ENCODE measurements at places on chromosomes 2 and 18. TPM values are rescaled to one million over a fixed set of nuclear protein-coding genes. Genes with fewer than 3 reads are reported as not detected.

The GALR1 gene
- total RNA-seq = not detected

The MYL1 gene
- total RNA-seq = not detected

The PIEZO2 gene
- 142 TPM for total RNA-seq

The TUBB8B gene
- not detected for total RNA-seq

The CRYBA2 gene
- total RNA-seq = not detected

The SCYGR4 gene
- not detected for total RNA-seq

The SNORC gene
- total RNA-seq = 2.2 TPM

GRCh38 chr2:197294260-197294659, 16.3 kb downstream of the ANKRD44 start:
- no peak for DNase-seq
- no peak overlapping the region for H3K4me3 ChIP-seq
- no peaks in the 10 kb centered on the region for H3K27me3 ChIP-seq
- H3K27ac ChIP-seq = no peak overlapping the region

DNA sequence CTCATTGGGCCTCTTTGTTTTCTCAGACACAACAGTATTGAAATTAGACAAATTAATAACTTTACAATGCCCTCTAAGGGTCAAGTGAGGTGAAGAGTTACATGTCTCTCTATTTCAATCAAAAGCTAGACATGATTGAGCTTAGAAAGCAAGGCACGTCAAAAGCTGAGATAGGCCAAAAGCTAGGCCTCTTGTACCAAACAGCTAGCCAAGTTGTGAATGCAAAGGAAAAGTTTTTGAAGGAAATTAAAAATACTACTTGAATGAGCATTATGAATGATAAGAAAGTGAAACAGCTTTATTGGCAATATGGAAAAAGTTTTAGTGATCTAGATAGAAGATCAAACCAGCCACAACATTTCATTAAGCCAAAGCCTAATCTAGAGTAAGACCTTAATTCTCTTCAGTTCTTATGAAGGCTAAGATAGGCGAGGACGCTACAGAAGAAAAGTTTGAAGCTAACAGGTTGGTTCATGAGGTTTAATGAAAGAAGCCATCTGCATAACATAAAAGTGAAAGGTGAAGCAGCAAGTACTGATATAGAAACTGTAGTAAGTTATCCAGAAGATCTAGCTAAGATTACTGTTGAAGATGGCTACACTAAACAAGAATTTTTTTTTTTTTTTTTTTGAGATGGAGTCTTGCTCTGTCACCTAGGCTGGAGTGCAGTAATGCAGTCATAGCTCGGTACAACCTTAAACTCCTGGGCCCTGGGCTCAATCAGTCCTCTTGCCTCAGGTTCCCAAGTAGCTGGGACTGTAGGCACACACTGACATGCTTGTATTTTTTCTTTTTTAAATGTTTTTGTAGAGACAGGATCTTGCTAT, 65.5 kb downstream of the FAM117B start:
- peaks cover 6% of the 10 kb centered on the region for H3K36me3 ChIP-seq
- no peak overlapping the region for H3K4me3 ChIP-seq
- no peak overlapping the region for H3K27ac ChIP-seq
- peaks cover 4% of the 10 kb centered on the region for H3K4me1 ChIP-seq
- no peak for DNase-seq
- no peaks in the 10 kb centered on the region for H3K27me3 ChIP-seq

DNA sequence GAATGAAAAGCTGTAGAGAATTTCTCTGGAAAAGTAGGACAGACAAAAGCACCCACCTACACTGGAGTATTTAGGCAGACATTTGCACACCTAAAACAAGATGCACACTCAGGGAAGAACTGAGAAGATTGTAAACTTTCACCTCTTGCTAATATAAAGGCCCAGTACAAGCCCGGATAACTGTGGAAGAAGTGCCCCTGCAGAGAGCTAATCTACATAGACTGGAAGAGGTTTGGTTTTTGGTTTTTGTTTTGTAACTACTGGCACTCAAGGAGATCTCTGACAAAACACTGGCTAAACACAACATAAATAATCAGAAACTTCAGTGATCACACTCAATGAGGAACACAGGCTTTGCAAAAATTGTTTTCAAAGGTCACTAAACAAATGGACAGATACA, 782.2 kb upstream of the SLC8A1 start:
- H3K4me3 ChIP-seq = no peak overlapping the region
- DNase-seq = no peak
- no peaks in the 10 kb centered on the region for H3K4me1 ChIP-seq

- no peak for DNase-seq
- peaks cover 8% of the 10 kb centered on the region for H3K27me3 ChIP-seq
- H3K4me1 ChIP-seq = peaks cover 10% of the 10 kb centered on the region
- H3K36me3 ChIP-seq = no peaks in the 10 kb centered on the region
- H3K27ac ChIP-seq = no peak overlapping the region
These were observed 291.9 kb downstream of the ALK start for GRCh38 chr2:29629495-29629894.

- H3K36me3 ChIP-seq = peaks cover 7% of the 10 kb centered on the region
- no peak overlapping the region for H3K4me3 ChIP-seq
- peaks cover 48% of the 10 kb centered on the region for H3K4me1 ChIP-seq
- DNase-seq = no peak
These were observed 11.9 kb downstream of the ANXA4 start for GRCh38 chr2:69753659-69754363.

- H3K27me3 ChIP-seq = peaks cover 8% of the 10 kb centered on the region
- no peak overlapping the region for H3K4me3 ChIP-seq
- no peak for DNase-seq
- no peaks in the 10 kb centered on the region for H3K36me3 ChIP-seq
- no peaks in the 10 kb centered on the region for H3K4me1 ChIP-seq
These were observed 400.6 kb downstream of the THSD7B start for GRCh38 chr2:137165968-137166367.

DNA sequence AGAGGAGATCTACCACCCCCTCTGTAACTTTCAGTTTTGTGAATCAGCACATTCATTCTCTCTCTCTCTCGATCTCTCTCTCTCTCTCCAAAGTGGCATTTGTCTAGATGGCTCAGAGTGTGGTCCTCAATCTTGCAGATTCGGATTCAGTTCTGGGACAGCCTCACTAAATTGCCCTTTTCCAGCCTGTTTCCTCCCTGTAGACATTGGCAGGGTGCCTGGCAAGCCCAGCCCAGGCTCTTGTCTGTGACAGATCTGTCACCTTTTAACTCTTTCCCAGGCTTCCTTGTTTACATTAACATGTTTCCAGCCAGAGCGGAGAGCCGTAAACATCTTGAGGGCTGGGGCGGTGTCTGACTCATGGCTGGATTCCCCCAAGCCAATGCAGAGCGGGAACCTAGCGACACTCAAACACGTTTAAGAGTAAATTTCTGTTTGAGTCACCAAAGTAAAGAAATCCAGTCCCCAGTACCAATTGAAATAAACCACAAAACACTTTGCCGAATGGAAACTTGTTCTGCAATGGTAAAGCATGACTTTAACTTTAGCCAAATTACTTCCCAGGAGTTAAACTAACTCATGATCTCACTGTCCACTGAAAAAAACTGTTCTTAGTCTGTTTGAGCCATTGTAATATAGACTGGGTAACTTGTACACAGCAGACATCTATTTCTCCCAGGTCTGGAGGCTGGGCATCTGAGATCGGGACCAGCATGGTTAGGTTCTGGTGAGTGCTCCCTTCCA, 6.6 kb upstream of the CYP27C1 start:
- no peaks in the 10 kb centered on the region for H3K36me3 ChIP-seq
- H3K27ac ChIP-seq = peak overlapping the region; percentile 88
- H3K4me3 ChIP-seq = peak overlapping the region; percentile 58
- DNase-seq = no peak
- peaks cover 37% of the 10 kb centered on the region for H3K4me1 ChIP-seq

GRCh38 chr2:135694711-135695110, 46.9 kb upstream of the UBXN4 start:
- H3K27me3 ChIP-seq = no peaks in the 10 kb centered on the region
- no peak overlapping the region for H3K27ac ChIP-seq

GRCh38 chr2:66794070-66794469, 359.1 kb downstream of the MEIS1 start:
- H3K27ac ChIP-seq = no peak overlapping the region
- no peak for DNase-seq
- peaks cover 3% of the 10 kb centered on the region for H3K36me3 ChIP-seq
- H3K4me3 ChIP-seq = no peak overlapping the region
- H3K4me1 ChIP-seq = peaks cover 6% of the 10 kb centered on the region

- no peak for DNase-seq
- peak overlapping the region; percentile 43 for H3K27ac ChIP-seq
- no peaks in the 10 kb centered on the region for H3K27me3 ChIP-seq
- no peaks in the 10 kb centered on the region for H3K36me3 ChIP-seq
These were observed 11.5 kb downstream of the SPRED2 start for GRCh38 chr2:65420712-65421431.

DNA sequence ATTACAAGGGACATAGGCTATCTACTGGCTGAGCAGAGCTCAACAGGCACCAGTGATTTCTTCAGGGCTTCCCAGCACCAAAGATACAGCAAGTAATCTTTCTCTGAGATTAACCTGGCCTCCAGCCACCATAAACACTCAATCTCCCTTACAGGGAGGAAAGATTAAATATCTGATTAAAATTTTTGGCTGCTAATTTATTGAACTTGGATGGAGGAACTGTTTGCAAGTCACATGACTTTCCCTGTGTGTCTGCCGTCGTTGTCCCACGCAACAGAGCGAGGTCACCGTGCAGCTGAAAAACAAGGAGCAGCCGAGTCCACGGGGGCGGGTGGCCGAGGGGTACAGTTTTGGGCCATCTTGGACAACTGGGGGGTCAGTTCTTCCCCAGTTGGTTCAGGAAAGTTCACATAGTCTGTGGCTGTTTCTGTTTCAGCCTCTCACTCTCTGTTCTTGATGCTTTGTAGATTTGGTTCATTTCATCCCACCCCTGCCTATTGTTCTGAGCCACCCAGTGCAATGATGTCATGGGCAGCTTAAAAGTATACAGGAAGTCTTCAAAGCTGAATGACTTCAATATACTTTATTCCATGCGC, 186.8 kb upstream of the CTAGE1 start:
- no peak overlapping the region for H3K27ac ChIP-seq
- no peak overlapping the region for H3K4me3 ChIP-seq
- peaks cover 3% of the 10 kb centered on the region for H3K36me3 ChIP-seq
- no peak for DNase-seq
- H3K27me3 ChIP-seq = no peaks in the 10 kb centered on the region

DNA sequence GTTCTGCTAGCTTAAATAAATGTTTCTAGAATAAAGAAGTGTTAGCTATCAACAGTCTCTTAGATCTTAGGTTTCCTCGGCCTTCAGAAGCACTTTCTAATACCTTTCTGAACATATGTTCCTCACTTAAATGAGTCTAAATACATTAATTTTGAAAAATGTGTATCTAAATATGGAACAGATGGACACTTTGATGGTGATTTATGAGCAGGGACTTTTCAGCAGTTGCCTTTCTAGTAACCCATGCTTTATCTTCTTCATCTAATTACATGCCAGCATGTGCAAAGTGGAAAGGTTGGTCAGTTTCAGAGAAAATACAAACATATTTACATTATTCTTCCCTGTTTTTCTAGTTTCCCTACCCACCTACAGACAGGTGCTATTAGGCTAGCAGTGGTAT, 797.0 kb upstream of the CHAC2 start:
- no peak overlapping the region for H3K27ac ChIP-seq
- no peak for DNase-seq
- no peak overlapping the region for H3K4me3 ChIP-seq

DNA sequence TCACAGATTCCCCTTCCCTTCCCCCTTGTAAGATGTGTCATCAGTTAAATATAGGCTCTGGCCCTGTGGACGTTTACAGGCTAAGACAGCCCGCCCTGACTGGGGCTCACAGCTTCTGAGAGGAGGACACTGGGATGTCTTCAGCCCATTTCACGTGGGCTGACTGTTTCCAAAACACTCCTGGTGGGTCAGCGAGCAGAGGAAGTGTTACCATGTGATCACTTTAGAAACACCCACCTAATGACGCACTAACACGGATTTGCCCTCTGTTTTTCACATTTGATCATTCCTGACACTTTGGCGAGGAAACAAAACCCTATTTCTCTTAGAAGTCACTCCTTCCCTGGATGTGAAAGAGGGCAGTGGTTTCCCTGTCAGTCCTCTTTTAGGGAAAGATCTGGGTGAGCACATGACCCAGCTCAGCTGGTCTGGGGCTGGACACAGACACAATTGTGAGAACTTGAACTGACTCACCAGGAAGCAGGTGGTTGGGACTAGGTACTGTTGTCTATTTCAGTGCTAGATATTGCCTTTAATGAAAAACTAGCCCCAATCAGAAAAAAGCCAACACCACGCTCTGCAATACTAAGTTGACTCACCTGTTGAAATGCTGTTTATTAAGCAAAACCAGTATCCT, 38.8 kb downstream of the BMP10 start:
- H3K36me3 ChIP-seq = no peaks in the 10 kb centered on the region
- no peak for DNase-seq

GRCh38 chr2:202488671-202489070, 112.5 kb downstream of the BMPR2 start:
- peaks cover 3% of the 10 kb centered on the region for H3K36me3 ChIP-seq
- no peak overlapping the region for H3K27ac ChIP-seq
- H3K4me3 ChIP-seq = no peak overlapping the region
- peaks cover 28% of the 10 kb centered on the region for H3K4me1 ChIP-seq
- DNase-seq = no peak
- no peaks in the 10 kb centered on the region for H3K27me3 ChIP-seq

- no peaks in the 10 kb centered on the region for H3K27me3 ChIP-seq
- H3K36me3 ChIP-seq = peaks cover 8% of the 10 kb centered on the region
- H3K4me1 ChIP-seq = peaks cover 37% of the 10 kb centered on the region
- H3K4me3 ChIP-seq = peak overlapping the region; percentile 93
These were observed 403 bp downstream of the TMEM127 start for GRCh38 chr2:96265349-96265839.

DNA sequence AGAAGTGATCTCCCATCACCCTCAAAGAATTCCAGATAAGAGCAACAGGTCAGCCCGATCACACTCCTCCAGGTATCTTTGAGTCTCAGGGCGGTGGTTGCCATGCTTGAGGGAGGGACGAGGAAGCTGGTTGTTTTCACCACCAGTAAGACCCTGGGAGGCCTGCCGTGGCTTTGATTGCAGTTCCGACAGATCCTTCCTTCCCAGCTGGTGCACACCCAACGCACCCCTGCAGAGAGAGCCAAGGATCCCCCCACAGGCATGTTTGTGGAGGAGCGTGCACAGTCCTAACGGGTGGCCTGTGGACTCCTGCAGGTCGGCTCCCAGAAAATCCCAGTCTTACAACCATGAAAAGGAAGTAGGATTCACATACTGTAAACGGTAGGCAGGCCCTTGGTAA, 13.8 kb upstream of the ZNF236 start:
- H3K4me3 ChIP-seq = no peak overlapping the region
- peaks cover 4% of the 10 kb centered on the region for H3K4me1 ChIP-seq
- no peaks in the 10 kb centered on the region for H3K27me3 ChIP-seq
- no peak for DNase-seq
- no peak overlapping the region for H3K27ac ChIP-seq

DNA sequence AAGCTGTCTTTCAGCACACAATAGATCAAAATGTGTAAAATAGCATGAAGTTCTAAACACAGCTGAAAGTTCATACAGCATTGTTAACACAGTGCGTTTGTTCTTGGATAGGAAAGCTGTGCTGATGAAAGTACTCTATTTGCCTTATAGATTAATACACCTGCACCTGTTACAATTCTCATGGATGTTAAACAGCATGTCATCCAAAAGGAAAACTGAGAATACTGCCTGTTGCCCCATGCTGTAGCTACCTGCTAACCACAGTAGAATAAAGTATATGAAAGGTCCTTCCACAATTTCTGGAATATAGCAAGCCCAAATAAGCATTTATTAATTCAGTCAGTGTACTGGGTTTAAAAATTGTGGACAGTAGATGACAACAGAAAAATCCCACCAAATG, 166.7 kb upstream of the DTNA start:
- no peaks in the 10 kb centered on the region for H3K4me1 ChIP-seq
- peaks cover 23% of the 10 kb centered on the region for H3K27me3 ChIP-seq
- DNase-seq = no peak
- no peak overlapping the region for H3K27ac ChIP-seq
- no peak overlapping the region for H3K4me3 ChIP-seq
- no peaks in the 10 kb centered on the region for H3K36me3 ChIP-seq

All from chondrocyte (in vitro differentiated cells).